ENCODE measurements at places on chromosomes 7 and 10.
A peak's percentile ranks its signal among the peaks of the same experiment; 100 is the strongest.

DNA sequence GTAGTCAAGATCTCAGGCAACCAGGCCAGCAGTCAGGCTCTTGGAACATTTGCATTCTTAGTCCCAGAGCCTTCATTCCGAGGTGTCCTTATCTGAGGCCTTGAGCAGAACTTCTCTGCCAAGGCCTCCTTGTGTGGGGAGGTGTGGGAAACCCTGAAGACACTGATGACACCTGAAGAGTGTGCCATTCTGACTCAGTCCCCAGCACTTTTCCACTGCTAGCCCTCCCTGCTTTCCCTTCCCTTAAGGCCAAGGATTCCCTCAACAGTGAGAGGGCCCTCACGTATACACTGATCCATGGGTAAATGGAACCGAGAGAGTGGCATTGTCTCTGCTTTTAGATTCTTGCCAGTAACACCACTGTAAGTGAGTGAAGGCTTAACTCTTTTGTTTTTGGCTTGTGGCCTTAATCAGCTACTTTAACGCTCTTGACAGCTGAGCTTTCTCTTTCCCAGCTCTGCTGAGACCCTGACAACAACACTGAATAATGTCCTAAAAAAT lies 30.3 kb downstream of the TRDMT1 start:
- DNase-seq, result no peak

GRCh38 chr7:12779947-12780346 lies 92.5 kb downstream of the ARL4A start:
- no peak for DNase-seq

DNA sequence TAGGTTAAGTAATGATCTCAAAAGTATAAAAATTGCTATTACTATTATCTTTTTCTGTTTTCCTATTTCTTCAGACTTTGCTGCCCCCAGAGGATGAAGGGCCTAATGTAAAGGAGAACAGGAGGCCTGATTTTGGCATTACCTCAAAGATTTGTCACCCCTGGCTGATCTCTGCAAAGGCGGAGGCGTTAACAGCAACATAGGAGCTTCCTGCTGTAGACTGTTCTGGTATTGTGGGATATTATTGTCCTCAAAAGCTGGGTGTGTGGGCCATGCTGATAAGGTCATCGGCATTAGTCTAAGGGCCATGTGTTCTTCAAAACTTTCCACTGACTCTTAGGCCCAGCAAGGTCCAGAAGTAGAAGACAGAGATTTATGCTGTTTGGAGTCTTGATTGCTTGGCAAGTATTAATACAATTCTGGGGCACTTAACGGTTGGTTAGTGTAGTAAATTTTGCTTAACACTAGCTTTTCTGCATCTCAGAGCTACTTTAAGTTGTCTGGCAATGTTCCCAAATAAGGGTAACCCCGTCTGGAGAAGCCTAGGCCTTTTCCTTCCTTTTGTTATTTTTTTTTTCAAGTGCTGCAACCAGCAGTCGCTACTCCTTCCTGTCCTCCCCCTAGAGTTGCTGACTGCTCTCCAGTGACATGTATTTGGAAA lies 14.0 kb upstream of the ENTPD1 start:
- DNase-seq, result peak; percentile 29

- no peak for DNase-seq
Measured at GRCh38 chr7:54837168-54837567, 78.2 kb upstream of the SEC61G start.

DNA sequence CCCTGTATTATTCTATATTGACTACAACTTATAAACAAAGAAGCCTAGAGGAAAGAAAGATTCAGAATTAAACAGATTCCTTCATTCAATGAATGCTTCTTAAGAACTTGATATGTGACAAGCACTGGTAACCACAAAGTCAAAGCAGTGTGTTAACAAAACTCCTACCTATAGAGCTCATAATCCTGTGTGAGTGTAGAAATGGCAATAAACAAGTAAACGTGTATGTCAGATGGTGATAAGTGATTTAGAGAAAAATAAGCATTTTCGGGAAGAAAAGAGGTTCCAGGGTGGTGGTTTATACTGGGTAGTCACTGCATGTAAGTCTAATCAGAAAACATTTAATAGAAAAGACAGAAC lies 141.3 kb downstream of the JMJD1C start:
- DNase-seq, result no peak

GRCh38 chr7:5278766-5279165 lies 4.0 kb upstream of the SLC29A4 start:
- no peak for DNase-seq

DNA sequence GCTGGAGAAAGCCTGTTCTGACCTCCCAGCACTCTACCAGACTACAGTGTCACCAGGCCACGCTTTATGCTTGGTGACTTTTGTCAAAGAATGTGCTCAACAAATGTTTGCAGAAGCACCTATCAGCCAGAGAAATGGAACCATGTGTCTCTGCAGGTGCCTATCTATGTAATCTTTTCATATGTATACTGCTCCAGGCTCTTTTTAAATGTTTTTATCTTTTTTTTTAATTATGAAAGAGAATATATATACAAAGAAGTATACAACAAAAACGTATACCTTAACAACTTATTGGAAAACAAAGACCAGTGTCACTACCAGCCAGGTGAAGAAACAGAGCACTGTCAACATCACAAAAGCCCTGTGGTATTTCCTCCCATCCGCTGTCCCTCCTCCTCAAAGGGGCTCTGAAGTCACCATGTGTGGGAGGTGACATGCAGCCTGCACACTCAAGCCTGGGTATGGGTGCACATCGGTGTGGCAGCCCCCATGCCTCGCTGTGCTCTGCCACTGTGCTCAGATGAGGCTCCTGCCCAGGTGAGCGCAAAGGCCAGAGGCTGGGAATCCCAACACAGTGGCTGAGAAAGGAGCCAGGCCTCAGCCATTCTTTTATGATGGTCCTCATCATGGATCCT lies 120.6 kb downstream of the CLEC2L start:
- DNase-seq, result no peak

GRCh38 chr7:37083311-37084096 lies 359.2 kb upstream of the AOAH start:
- DNase-seq, result no peak

- no peak for DNase-seq
Measured at GRCh38 chr7:125089171-125089570, 159.5 kb upstream of the POT1 start.

Data from globus pallidus (tissue), 1 donor.